ENCODE measurements at places on chromosomes 5 and 9.

DNA sequence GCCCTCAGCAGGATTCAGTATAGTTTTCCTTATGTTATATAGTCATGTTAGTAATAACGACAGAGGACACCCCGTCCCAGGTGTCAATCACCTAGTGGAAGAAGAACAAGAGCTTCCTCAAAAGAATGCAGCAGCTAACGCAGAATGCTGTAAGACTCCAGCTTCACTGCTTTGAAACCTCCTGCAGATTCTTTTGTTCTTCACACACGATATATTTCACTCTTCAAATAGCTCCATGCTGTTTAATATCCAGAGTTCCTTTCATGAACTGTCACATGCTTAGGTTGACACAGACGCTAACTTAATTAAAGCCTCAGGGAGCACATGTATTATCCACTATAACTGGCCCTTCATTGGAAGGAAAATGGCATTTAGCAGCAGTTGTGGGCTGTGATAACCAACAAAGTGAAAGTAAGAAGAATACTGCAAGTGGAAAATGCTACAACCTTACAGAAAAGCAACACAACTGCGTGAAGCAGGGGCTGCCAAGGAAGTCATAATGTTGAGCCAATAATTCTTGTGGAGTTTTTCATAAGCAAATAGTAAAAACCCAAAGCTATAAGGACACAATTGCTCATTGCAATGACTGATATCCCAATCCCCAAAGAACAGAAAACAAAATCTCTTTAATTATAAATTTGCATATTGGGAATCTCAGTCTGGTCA lies 387.5 kb downstream of the PLK2 start:
- H3K36me3 ChIP-seq: no peaks in the 10 kb centered on the region
- no peak overlapping the region for H3K27ac ChIP-seq
- no peak for DNase-seq
- H3K27me3 ChIP-seq: no peaks in the 10 kb centered on the region
- no peak overlapping the region for H3K4me3 ChIP-seq
- H3K4me1 ChIP-seq: peaks cover 4% of the 10 kb centered on the region

- peak; percentile 88 for DNase-seq
- H3K4me1 ChIP-seq: peaks cover 15% of the 10 kb centered on the region
- peak overlapping the region; percentile 92 for H3K4me3 ChIP-seq
- no peaks in the 10 kb centered on the region for H3K27me3 ChIP-seq
- H3K36me3 ChIP-seq: no peaks in the 10 kb centered on the region
Observed at GRCh38 chr5:67166460-67167285, 29.9 kb downstream of the CD180 start.

GRCh38 chr5:372996-373709 lies 51.6 kb downstream of the AHRR start:
- H3K4me1 ChIP-seq: peaks cover 31% of the 10 kb centered on the region
- H3K4me3 ChIP-seq: no peak overlapping the region
- H3K27me3 ChIP-seq: peaks cover 17% of the 10 kb centered on the region
- peak overlapping the region; percentile 67 for H3K27ac ChIP-seq
- no peak for DNase-seq

DNA sequence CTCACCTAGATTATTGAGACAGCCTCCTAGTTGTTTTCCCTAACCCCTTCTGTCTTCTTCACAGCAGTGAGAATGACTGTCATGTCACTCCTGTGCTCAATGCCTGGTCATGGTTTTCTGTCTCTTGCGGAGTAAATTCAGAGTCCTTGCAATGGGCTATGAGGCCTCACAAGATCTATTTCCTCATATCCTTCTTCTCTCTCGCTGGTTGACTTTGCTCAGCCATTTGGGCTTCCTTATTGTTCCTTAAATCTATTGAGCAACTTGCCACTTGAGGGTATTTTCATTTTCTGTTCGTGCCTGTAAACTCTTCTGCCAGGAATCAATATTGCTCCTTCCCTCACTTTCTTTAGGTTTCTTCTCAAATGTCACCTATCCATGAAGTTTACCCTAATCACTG lies 9.0 kb downstream of the PPP3R2 start:
- peaks cover 16% of the 10 kb centered on the region for H3K4me1 ChIP-seq
- no peak overlapping the region for H3K4me3 ChIP-seq
- no peak overlapping the region for H3K27ac ChIP-seq
- H3K27me3 ChIP-seq: no peaks in the 10 kb centered on the region
- peaks cover 5% of the 10 kb centered on the region for H3K36me3 ChIP-seq
